ENCODE measurements at places on chromosomes 6 and 20.

GRCh38 chr6:123712831-123713230, 76.1 kb upstream of the TRDN start:
- no peaks in the 10 kb centered on the region for H3K4me1 ChIP-seq
- no peak overlapping the region for H3K4me3 ChIP-seq
- H3K27me3 ChIP-seq: peaks cover 12% of the 10 kb centered on the region
- no peaks in the 10 kb centered on the region for H3K36me3 ChIP-seq

GRCh38 chr6:33960345-33961313, 156.8 kb upstream of the MLN start:
- no peaks in the 10 kb centered on the region for H3K4me1 ChIP-seq
- H3K27ac ChIP-seq: no peak overlapping the region
- DNase-seq: no peak
- peaks cover 10% of the 10 kb centered on the region for H3K27me3 ChIP-seq
- H3K4me3 ChIP-seq: no peak overlapping the region
- H3K36me3 ChIP-seq: no peaks in the 10 kb centered on the region

GRCh38 chr6:154343473-154344308, 12.9 kb downstream of the IPCEF1 start:
- no peaks in the 10 kb centered on the region for H3K36me3 ChIP-seq
- H3K27ac ChIP-seq: no peak overlapping the region
- no peak for DNase-seq

DNA sequence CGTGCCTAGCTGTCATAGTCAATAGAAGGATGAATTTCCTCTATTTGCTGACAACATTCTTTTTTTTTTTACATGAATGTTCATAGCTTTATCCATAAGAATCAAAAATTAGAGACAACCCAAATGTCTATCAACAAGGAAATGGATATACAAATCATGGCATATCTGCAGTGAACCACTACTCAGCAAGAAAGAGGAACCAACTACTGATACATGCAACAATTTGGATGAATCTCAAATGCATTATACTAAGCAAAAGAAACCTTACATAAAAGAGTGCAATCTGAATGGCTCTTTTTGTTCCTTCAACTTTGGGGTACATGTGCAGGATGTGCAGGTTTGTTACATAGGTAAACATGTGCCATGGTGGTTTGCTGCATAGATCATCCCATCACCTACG, 17.7 kb upstream of the MCM9 start:
- DNase-seq: no peak
- no peaks in the 10 kb centered on the region for H3K4me1 ChIP-seq
- no peak overlapping the region for H3K4me3 ChIP-seq
- H3K27me3 ChIP-seq: no peaks in the 10 kb centered on the region

DNA sequence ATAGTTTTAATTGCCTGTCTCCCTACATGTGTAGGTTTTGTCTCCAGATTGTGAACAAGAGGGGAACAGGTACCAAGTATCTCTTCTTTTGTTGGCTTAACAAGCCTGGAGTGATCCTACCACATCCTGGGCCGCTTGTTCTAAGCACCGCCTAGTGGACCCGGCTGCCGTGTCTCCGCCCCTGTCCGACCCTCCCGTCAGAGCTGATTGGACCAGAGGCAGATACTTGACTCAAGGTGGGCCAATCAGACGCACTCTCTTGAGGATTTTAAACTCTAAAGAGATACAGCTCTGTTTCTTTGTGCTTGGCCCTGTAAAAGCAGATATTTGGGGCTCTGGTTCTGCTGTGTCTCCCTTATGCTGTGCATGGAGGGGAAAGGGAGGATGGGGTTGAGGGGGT, 68.2 kb downstream of the PRDM1 start:
- H3K27ac ChIP-seq: no peak overlapping the region
- H3K27me3 ChIP-seq: no peaks in the 10 kb centered on the region
- peaks cover 5% of the 10 kb centered on the region for H3K36me3 ChIP-seq
- H3K4me3 ChIP-seq: no peak overlapping the region
- H3K4me1 ChIP-seq: peaks cover 5% of the 10 kb centered on the region
- no peak for DNase-seq
